Fibroblast of skin of scalp (primary cell): ENCODE measurements at places on chromosomes 16 and 17.

DNA sequence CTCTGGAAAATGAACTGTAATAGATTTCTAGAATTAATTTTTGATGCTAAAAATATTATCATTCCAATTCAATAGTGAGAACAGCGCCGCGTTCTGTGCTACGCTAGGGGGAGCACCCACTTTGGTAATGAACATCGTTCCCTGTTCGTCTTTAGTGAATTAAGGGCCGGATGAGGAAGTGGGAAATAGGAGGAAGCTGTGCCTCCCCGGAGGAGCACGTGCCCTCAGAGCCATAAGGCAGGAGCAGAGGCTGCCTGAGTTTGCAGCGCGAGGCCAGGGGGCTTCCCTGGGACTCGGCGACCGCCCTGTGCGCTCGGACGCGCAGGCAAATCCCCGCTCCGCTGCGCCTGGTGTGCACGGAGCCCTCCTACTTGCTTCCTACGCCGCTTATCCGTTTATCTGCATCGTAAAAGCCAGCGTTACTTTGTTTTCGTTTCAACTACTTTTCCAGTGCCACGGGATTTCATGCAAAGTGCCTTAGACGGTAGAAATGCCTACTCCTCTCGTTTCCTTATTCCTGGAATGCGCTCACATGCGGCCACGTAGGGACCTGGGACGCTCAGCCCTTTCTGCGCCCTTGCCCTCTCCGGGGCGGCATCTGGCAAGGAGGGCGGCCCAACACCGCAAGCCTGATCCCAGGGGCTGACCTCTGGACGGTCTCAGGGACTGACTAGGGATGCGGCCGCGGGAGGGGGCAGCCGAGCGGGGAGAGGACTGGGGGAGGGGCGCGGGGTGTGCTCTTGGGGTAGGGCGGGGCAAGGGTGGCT lies 76.4 kb downstream of the KCNJ12 start:
- DNase-seq, result peak; percentile 81

DNA sequence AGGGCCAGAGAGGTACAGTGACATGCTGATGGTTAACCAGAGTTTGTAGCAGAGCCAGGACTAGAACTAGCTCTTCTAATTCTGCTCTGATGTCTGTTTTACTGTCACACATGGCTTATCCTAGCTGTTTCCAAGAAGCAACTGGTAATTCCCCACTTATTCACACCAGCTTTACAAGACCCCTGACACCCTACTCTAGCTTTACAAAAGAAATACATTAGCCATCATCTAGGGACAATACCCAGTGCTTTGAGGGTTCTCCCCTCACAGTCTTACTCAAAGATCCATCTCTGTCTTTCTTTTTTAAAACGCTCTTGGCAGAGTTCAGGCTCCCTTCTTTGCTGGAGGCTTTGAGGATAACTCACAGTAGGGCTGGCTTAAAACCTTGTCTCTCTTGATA lies 197.3 kb upstream of the PMFBP1 start:
- no peak for DNase-seq

- DNase-seq, result no peak
These were observed 34.9 kb downstream of the CD300LF start for GRCh38 chr17:74677558-74678466.

DNA sequence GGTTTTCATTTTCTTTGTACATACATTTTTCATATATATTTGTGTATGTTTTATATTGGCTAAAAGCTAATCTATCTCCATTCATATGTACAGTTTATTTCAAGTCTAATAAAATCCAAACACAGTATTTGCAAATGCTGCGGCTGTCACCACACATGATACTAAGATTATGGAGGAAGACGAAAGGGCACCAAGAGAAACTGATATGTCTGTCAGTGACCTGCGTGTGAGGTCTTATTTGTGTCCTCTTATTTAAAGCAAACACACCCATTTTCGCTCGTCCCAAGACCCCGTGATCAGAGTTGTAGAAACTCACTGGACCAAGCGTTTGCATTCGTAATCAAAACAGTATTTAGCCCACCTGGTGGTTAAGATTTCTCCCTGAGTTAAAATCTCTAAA lies 8.2 kb downstream of the MLYCD start:
- no peak for DNase-seq

DNA sequence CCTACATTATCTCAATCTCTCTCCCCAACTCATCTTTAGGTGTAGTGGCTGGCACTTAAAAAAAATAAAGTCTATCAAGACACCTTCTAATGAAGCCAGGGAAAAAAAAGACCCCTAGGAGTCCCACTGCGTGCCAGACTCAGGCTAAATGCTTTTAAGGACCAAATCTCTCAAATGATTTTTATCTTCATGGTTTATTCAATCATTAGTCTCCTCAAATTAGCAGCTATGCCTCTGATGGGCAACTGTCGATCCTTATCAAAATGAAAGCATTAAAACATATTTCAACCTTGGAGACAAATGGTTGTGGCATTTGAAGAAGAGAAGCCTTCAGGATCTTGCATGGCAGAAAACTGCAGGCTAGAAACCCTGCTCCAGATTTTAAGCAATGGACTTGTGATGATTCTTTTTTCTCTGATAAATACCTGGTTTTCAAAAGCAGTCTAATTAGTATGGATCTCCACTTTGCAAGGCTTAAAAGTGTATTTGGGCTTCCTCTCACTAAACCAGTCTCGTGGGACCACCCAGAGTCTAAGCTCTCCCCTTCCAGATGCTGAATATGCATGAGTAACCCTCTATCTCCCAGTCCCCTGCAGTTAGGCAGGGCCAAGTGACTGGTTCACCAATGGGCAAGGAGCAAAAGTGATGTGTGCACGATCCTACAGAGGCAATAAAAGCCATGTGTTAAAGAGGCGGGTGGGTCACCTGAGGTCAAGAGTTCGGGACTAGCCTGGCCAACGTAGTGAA lies 14.9 kb downstream of the ITPRIPL2 start:
- no peak for DNase-seq

GRCh38 chr17:14525551-14526455 lies 224.9 kb downstream of the HS3ST3B1 start:
- no peak for DNase-seq
